ENCODE measurements at places on chromosomes 12 and 14.

DNA sequence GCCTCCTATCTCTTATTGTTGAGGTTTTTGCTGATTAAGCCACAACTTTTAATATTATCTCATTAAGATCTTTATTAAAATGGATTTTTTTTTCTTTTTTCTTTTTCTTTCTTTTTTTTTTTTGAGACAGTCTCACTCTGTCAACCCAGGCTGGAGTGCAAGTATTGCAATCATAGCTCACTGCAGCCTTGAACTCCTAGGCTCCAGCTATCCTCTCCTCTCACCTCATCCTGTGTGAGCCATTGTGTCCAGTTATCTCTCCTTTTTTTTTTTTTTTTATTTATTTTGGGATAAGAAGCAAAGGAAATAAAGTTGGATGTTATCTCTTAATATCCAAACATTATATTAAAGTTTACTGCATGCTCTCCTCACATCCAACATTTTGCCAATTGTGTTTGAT is 12.7 kb downstream of the VEZT start:
- ATAC-seq: no peak

- ATAC-seq: peak; percentile 77
Measured at GRCh38 chr14:30005114-30005808, 77.6 kb upstream of the PRKD1 start.

DNA sequence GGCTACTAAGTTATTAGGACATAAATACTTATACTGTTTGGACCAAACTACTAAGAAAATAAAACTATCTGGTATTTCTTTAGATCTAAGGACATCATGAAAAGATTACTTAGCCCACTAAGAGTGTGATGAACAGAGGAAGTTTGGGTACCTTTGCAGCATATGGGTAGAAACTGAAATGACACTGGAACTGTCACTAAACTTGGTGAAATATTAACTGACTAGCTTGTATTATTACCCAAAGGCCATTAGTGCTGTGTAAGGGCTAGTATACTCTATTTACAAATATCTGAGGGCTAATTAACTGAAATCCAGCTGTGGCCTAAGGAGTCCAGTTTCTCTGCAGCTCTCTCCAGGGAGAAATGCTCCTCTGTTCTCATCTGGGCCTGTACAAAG is 45.5 kb downstream of the PAWR start:
- no peak for ATAC-seq

- ATAC-seq: no peak
Measured at GRCh38 chr12:67070604-67071003, 198.6 kb upstream of the CAND1 start.

DNA sequence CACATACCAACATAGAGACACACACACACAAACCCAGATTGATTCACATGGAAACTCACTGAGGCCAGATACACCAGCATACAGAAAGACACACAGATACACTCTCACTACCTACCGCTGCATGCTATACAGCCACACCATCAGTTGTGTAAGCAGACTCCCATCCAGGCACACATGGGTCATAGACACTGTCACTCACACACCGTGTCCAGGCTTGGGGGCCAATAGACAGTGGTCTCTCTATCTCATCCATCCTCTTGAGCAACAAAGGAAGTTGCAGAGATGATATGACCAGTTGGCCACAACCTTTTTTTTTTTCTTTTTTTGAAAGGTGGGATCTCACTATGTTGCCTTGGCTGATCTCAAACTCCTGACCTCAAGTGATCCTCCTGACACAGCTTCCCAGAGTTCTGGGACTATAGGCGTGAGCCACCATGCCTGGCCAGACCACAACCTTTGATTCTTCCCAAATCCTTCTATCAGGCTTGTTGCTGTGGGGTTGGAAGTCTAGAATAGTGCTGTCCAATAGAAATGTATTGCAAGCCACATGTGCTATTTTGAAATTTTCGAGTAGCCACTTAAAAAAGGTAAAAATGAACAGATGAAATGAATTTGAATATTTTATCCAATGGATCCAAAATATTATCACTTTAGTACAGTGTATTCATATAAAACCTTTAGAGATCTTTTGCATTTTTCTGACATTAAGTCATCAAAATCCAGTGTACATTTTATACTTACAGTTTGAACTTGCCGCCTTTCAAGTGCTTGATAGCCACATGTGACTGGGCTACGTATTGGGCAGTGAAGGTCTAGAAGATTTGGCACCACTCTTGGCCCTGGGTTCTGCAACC is 7.4 kb downstream of the LRP1-AS start:
- no peak for ATAC-seq

- ATAC-seq: no peak
Measured at GRCh38 chr12:30796891-30797371, 42.2 kb upstream of the CAPRIN2 start.

GRCh38 chr14:64421166-64421565 is 33.0 kb downstream of the MTHFD1 start:
- no peak for ATAC-seq

DNA sequence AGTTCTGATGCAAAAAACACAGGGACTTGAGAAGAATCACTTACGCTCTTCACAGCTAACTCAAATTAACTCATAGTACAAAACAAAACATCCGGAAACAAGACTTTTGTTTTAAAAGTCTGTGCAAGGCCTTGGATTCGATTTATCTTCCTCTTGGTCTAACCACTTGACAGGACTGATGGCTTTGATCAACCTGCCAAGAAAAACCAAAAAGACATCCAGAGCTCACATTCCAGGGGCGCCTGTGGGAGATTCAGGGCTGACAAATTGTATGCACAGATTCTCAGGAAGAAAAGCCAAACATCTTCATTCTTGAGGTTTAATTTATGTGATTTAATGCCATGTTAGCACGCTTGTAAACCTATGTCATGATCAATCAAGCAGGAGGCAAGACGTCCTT is 129.1 kb upstream of the TMCC3 start:
- ATAC-seq: no peak

- no peak for ATAC-seq
Measured at GRCh38 chr14:72549854-72550253, 344.0 kb downstream of the DPF3 start.

DNA sequence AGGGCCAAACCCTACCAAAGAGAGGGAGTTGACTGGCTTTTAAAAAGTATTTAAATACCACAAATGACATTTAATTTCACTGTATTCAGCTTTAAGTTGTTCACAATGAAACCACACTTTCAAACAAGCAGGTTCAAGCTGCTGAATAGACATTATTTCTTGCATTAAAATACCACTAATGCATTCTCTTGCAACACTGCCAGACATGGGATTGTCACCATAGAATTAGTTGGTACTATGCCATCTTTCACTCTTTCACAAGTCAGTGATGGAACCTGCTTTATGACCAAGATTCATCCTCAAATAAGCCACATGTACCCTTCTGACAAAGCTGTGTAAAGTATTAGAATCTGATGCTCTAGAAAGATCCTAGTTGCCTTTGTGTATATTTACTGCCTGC is 239.4 kb downstream of the PAWR start:
- ATAC-seq: no peak

- ATAC-seq: no peak
Measured at GRCh38 chr12:128123096-128123495, 143.9 kb upstream of the TMEM132C start.

GRCh38 chr12:75838309-75838708 is 193.3 kb downstream of the PHLDA1 start:
- ATAC-seq: no peak

DNA sequence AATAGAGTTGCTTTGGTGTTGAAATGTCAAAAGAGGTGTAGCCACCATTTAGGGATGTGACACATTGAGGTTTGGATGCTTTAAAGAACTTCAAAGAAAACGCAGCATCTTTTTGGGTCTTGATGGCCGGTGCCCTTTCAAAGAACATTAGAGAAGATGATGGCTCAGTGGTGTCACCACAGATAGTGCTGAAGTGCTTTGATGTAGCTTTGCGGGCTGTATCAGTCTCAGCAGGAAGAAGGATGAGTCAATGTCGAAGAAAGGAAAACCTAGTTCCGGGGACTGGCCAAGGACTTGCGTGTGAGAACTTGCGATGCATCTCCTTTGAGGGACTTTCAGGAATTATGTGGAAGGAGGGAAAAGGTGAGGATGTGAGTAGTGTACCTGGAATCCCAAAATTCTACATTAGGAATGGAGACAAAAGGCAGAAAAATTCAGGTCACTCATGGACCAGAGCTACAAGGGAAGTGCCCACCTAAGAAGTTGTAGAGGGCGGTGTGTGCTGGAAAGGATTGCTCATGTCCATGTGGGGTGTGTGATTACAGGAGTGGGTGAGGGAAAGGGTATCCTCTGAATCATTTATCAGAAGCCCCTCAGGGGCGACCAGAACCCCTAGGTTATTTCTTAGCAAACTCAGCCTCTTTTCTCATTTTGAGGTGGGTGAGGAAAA is 39.7 kb upstream of the GZMB start:
- ATAC-seq: no peak

DNA sequence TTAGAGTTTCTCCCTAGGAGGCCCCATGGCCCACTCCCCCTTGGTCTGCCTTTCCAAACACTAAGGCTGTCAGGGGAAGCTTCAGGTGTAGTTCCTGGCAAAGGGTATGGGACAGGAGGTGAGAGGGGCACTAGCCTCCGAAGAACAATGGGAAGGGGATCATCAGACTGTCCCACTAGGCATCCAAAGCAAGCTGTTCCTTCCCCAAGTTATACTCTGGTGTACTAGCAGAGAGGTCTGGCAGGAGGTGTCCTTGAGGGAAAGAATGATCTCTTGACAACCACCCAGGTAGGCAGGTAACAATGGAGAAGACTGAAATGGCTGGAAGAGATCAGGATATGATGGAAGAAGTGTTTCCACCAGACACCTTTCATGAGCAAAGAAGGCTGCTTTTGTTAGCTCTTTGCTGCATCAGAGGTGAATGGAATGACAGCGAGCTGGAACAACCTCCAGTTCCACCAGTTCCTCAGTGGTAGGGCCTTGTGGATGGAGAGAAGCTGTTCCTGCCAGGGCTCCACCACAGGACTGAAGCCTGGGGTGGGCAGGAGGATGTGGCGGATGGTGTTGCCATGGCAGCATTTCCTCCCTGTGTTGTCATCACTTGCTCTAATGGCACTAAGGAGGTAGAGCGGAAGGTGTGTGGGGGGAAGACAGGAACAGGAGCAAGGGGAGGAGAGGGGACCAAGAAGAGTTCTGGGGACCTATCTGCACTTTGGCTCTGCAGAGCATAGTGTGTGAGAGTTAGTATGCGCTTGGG is 2.3 kb upstream of the AGAP2 start:
- no peak for ATAC-seq

DNA sequence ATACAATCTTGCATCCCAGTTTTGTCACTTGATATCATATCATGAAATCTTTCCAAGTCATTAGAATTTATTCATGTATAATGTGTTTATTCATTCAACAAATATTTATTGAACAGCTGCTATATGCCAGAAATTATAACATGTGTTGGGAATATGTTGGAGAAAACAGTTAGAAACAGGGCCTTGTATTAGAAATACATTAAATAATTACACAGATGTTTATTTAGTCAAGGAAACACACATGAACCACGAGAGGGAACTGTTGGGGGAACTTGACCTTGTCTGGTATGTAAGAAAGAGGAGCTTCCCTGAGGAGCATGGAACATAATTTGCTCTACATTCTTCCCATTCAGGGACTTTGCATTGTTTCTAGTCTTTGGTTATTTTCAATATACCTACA is 191.7 kb upstream of the FRMD6 start:
- no peak for ATAC-seq

DNA sequence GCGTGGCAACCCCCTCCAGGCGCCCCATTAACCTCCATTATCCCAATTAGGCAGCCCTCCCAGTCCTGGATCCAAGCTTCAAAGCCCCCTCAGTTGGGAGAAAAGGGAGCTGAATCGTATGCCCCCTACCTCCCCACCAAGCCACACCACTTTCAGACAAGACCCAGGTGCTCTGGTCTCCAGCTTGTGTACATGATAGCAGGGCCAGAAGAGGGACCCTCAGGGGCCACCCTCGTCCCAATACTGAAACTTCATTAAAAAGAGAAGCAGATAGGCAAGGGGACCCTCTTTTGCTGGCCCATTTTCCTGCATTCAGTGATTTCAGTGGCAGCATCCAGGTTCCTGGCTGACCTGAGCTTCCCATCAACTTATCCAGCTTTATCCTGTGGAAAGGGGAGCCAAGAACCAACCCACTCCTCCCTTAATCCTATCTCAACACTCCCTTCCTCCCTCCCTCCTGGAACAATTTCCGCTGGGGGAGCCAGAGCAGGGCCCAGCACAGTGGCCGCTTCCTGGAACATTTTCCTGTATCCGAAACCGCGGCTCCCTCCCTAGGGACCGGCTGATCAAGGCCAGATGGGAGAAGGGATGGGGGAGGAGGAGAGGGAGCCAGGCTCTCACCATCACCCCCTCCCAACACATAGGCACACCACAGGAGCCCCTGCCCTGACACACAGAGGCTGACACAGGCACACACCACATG is 9.5 kb upstream of the SP7 start:
- peak; percentile 33 for ATAC-seq

- ATAC-seq: no peak
Measured at GRCh38 chr14:77531071-77531470, 32.5 kb upstream of the ISM2 start.

DNA sequence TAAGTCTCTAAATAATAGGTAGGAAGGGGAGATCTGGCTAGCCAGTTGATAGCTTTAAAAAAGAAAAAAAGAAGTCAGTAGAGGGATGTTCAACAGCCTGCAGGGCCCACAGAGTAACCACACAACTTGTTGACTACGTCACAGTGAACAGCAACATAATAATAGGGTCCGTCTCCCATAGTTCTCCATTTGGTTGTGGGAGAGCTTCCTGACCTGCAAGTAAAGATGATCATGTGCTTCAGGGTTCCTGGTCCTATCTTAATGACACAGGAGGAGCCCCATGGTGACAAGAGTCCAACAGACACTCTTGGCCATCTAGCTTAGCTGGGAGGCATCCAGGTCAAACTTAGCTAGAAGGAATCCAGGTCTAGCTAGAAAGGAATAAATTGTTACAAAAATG is 36.2 kb downstream of the FGD6 start:
- no peak for ATAC-seq

DNA sequence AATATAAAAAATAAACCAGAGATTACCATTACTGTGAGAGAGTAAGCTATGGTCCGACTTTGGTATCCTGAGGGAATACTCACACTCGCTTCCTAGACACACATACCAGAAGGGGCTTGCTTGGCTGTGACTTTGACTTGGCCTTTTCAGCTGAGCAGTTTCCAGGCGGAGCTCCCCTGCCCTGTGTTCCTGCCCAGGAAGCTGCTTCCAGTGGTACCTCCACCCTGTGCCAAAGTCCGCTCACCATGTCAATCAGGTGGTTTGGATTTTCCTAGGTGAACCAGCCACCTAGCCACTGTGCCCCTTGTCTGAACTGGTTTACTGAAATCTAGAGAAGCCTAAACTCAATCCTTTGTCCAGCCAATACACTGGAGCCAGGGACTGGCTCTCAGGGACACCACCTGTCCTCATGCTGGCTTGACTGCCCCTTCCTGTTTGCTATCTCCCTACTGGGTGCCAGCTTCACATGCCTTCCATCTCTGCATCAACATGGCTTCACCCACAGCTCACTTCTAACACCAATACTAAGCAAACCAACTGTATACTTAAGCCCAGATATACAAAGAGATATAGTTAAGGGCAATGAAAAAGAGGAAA is 28.6 kb downstream of the MAX start:
- ATAC-seq: no peak

DNA sequence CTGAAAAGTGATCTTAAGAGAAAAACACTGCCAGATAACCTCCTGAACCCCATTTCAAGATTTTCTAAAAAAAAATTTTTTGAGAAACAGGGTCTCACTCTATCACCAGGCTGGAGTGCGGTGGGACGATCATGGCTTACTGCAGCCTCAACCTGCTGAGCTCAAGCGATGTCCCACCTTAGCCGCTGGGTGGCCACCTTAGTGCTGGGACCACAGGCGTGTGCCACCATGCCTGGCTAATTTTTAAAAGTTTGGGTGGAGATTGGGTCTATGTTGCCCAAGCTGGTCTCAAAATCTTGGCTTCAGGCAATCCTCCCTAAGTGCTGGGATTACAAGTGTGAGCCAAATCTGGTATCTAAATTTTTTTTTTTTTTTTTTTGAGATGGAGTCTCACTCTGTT is 3.4 kb downstream of the PNMA1 start:
- ATAC-seq: no peak

Data from gastroesophageal sphincter (tissue), 4 donors.